HT-29 (cell line): ENCODE measurements at places on chromosomes 5 and 9. TPM values are rescaled to one million over a fixed set of nuclear protein-coding genes. Genes with fewer than 3 reads are reported as not detected.
A peak's percentile ranks its signal among the peaks of the same experiment; 100 is the strongest.

- peak; percentile 9 for DNase-seq
Measured at GRCh38 chr9:35070823-35071813, 1.3 kb downstream of the VCP start.

- no peak for DNase-seq
Measured at GRCh38 chr5:1465117-1465516, 19.9 kb upstream of the SLC6A3 start.

DNA sequence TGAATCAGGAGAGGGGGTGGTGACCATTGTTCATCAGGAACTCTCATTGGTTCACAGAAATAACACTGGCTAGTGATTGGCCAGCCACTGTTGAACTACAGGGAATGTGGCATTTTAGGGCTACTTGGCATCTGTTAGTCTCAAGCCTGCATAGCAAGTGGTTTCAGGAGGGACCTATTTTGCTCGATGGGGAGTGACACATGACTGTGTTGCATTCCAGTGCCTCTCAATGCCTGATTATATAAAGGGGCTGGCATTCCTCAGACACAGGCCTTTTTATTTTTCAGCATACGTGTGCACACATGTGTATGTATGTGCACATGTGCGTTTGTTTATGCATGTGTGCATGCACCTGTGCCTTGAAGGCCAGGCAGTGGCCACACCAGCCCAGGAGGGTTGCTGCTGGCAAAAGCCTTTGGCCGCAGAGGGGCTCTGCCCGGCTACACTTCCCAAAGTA lies 23.2 kb downstream of the FGD3 start:
- DNase-seq, result peak; percentile 34

DNA sequence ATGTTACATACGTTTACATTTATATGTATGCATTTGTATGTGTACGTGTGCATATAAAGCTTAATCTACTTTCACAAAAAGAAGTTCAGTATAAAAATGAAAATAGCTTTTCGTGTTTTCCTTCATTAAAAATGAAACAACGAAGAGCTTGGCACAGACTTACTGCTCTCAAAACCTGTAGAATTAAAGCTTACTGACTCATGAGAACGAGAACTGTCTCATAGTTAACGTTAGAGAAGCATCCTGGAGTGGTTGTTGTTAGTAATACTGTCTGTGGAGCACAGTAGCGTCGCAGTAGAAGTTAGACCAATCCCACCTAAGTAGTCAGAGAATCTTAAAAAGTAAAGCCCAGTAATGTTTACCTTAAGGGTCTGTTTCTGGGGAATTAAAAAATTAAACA lies 1.3 kb downstream of the MAT2B start:
- DNase-seq, result peak; percentile 31

The TRPM6 gene
- not detected in 2 replicates for total RNA-seq

The PCDHA1 gene
- total RNA-seq, result not detected in 2 replicates

The MEIKIN gene
- total RNA-seq, result not detected in 2 replicates

- no peak for DNase-seq
Measured at GRCh38 chr5:173496129-173496882, 120.1 kb downstream of the BOD1 start.

The ADAMTS2 gene
- not detected in 2 replicates for total RNA-seq

The SPOCK1 gene
- not detected in 2 replicates for total RNA-seq

DNA sequence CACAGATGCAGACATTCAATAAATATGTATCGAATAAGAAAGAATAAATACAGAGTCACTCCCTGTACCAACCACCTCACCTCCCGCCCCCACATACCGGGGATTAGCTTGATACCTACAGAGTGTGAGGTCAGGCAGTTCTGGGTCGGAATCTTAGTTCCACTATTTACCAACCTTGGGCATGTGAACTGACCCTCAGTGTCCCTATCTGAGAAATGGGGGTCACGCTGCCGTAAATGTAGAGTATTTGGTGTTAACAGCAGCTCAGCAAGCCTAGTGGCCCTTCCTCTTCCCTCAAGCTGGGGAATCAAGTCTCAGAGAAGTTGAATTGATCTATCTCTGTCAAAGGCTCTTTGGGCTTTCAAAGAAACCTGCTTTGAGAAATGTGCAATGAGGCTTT lies 25.4 kb downstream of the CCNJL start:
- DNase-seq, result no peak

The CDKN2B gene
- total RNA-seq, result 13.0 and 24.8 TPM in 2 replicates

GRCh38 chr9:77726289-77726688 lies 78.2 kb upstream of the GNA14 start:
- no peak for DNase-seq

The CDK5RAP2 gene
- total RNA-seq, result 22.2 and 29.5 TPM in 2 replicates

- no peak for DNase-seq
Measured at GRCh38 chr5:124552526-124552925, 193.9 kb downstream of the ZNF608 start.

The SHOC1 gene
- total RNA-seq, result not detected in 2 replicates

DNA sequence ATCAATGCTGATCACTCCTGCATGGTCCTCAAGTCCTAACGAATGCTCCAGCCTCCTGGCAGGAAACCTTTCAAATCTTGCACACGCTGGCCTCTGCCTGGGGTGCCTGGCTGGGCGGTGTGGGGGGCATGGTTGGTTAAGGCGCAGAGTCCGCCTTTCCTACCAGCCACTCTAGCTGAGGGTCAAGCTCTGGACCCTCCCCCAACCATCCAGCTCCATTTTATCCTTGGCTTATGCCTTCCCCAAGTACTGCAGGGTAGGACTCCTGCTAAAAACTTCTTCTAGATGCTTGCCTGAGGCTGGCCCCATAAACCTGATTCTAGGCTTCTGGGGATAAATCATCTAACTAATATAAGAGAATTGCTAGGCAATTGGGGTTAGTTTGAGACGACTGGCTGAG lies 808 bp upstream of the MVB12B start:
- no peak for DNase-seq
